ENCODE measurements at places on chromosomes 7 and 10.
A peak's percentile ranks its signal among the peaks of the same experiment; 100 is the strongest.

- peak; percentile 4 for DNase-seq
Measured at GRCh38 chr10:58453105-58453504, 59.6 kb upstream of the BICC1 start.

DNA sequence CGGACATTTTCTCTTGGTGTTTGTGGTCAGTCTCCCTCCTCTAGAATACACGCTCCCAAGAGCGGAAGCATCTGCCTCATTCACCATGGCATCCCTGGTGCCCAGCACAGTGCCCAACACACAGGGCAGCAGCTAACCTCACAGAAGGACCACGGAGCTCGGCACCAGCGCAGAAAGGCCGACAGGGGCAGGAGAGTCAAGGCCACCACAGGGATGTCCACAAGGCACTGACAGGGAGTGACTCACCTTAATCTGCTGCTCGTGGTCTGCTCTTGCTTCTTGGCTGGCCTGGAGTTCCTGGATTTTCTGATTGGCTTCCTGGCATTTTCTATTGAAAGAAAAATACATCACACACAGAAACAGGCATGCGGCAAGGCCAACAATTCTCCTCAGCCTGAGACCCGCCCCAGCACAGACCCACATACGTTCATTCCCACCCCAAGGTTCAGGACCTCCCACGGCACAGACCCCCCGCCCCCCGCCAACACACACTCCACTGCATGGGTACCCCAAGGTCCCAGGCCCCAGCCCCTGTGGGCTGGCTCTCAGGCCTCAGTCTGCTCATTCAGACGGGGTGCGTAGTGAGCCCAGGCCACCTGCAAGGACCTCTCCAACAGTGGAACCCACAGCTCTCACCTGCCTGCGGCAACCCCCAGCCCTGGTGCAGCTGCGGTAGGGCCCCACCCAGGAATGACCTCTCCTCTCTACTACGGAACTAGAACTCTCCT is 14.9 kb downstream of the MAD1L1 start:
- no peak for DNase-seq

DNA sequence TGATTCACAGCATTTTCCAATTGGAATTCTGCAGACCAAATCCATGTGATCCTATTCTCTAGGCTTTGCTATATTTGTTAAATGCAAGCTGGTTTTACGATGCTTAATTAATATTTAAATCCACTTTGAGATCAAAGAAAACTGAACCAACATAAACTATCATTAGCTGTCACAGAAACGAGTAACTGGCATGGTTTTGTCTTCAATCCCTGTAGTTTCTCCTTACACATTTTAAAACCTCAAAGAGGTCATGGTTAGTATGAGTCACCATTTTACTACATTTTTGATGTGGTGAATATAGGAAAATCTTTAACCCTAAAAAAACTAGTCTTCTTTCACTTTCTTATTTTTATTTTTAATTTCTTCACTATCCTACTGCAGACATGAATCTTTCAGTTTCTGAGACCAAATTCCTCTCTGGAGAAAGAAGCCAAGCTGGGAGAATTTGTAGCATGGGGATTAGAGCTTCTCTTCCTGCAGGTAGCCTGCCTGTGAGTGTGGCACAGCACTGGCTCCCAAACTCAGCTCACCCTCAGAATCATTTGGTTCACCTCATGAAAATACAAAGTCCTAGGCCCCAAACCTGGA is 8.7 kb upstream of the LIPM start:
- no peak for DNase-seq

- DNase-seq = no peak
Measured at GRCh38 chr10:69503001-69503895, 52.0 kb downstream of the TSPAN15 start.

DNA sequence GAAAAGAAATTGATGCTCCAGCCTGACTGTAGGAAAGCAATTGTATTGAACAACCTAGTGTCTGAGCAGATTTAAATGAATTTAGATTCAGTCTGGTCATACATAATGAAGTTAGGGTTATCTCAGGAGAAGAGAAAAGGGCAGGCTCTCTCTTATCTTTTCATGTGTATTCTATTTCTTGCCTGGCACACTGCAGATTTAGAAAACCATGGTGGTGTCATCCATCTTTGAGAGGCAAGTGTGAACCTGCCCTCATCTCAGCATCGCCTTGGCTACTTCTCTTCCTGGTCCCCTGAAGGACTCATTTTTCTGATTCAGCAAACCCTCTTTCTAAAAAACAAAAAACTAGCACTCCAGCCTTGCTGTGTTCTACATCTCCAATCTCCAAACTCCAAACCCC is 137.7 kb downstream of the LRRC4 start:
- DNase-seq = no peak

DNA sequence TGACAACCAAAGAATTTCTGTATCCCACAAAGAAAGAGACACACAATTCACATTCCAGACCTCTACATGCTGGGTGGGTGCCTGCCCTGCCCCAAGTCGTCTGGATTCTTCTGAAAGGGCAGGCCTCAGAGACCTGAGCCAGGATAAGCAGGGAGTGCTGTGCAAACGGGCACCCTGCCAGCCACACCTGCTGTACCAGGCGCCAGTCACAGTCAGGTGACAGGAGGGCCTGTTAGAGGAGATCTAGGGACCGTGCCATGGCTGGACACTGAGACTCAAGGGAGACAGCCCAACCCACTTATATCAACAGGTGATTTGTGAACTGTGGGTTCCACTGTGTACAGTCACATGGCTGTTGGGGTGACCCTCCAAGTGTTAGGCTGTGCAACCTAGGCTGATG is 103.1 kb upstream of the AFAP1L2 start:
- DNase-seq = no peak

DNA sequence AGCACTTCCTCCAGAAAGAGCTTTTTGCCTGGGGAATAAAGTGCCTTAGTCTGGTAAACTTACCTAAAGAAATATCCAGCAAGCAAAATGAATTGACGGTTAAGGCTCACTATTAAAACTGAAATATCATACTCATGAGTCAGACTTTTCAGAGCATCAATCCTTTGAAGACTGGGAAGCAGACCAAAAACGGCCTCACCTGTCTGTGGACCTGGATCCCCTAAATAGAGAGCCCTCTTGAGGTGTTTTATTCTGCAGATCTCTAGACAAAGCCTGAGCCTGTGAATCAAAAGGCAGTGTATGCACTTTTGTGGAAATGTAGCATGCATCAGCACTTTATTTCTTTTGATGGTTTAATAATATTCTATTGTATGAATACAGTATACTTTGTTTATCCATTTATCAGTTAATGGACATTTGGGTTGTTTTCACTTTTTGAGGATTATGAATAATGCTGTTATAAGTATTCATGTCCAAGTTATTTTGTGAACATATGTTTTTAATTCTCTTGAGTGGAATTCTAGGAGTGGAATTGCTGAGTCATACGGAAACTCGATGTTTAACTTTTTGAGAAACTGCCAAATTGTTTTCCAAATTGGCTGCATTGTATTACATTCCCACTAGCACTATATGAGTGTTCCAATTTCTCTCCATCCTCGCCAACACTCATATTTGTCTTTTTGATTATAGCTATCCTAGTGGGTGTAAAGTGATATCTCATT is 449.0 kb upstream of the IGFBP3 start:
- DNase-seq = no peak

DNA sequence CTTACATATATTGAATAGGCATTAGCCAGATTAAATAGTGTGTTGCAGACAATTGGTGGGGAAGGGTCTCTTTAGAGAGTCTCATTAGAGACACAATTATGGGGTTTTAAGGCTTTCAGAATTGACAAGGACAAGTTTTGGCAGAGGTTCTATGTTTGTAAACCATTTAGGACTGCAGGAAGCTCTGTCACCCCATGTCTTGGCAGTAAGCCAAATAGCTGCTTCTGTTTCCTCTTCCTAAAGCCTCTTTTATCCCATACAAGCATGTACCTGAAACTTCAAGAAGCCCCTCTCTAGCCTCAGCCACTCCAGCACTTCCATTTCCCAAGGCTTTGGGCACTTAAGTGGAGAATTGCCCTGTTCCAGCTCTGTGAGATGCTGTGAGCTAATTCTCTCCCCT is 21.8 kb upstream of the LRRC4 start:
- peak; percentile 86 for DNase-seq

DNA sequence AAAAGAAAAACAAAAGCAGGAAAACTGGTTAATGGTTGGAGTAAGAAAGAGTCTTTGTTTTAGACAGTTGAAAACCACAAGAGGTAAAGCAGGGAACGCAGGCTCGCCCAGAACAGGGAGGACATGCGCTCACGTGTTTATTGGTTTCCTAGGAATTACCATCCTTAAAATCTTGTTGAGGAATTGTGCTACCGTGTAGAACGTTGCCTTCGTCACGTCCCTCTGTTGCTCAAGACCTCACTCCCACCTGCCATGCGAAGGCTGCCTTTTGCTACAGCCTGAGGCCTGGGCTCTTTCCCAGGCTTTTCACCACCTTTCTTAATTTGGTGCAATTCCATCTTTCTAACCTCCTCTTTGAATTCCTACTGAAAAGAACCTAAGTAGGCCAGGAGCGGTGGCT is 61.6 kb upstream of the CAMK1D start:
- no peak for DNase-seq

GRCh38 chr7:37411444-37412034 is 37.1 kb downstream of the ELMO1 start:
- DNase-seq = no peak

- no peak for DNase-seq
Measured at GRCh38 chr10:124608093-124608721, 136.0 kb downstream of the FAM53B start.

- DNase-seq = no peak
Measured at GRCh38 chr7:1918881-1919525, 248.9 kb downstream of the ELFN1 start.

GRCh38 chr10:7956508-7956907 is 98.0 kb upstream of the GATA3 start:
- DNase-seq = no peak

DNA sequence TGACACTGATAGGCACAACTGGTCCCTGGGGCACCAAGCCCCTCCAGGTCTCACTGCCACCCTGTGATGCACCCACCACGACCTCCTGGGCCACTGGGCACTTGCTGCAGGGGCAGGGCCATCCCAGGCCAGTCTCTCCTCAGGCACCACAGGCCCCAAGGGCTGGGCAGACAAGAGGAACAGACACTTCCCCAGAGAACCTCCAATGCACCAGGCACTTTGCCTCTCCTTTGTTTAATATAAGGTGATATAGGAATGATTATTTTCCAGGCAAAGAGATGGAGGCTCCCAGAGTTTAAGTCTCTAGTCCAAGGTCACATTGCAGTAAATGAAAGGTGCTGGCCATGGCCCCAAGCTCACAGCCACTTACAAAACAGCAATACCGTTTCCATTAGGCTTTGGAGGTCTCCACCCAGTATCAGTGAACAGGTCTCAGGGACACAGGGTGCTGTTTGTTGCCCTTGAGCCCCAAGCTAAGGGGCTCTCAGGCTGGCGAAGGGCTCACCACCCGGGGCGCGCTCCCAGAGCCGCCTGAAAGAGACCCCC is 4.5 kb downstream of the DEPP1 start:
- DNase-seq = no peak

GRCh38 chr10:109726473-109726872 is 196.8 kb downstream of the XPNPEP1 start:
- DNase-seq = no peak
